Activated T-helper 1 cell treated with anti-CD3 and anti-CD28 coated beads, Interleukin-12 subunit alpha, Interleukin-12 subunit beta, Interleukin-2, Interleukin-4 antibody, amounts not matched to agents 30 ng/mL and 10 ng/mL and 1 ng/mL, durations not matched to agents 14 hours and 24 hours and 36 hours (primary cell): ENCODE measurements at places on chromosomes 4 and X. TPM values are rescaled to one million over a fixed set of nuclear protein-coding genes. Genes with fewer than 3 reads are reported as not detected.

DNA sequence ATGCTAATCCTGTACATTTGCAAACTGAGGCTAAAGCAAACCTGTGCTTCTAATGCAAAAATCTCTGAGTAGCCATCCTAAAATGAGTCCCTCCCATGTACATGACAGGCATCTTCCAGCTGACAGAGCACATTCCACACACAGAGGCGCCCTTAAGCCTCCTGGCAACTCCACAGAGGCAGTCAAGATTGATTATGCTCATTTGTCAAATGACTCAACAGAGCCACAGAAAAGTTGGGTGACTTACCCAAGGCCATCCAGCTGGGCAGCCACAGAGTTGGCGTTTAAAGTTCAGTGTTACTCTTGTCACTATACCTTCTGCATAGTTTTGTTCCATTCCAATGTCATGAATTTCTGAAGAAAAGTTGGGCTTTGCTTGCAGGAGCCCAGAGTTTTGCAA lies 394.6 kb upstream of the FGF13 start:
- no peak overlapping the region for H3K4me3 ChIP-seq
- H3K4me1 ChIP-seq = no peaks in the 10 kb centered on the region
- no peak overlapping the region for H3K27ac ChIP-seq
- no peaks in the 10 kb centered on the region for H3K27me3 ChIP-seq
- no peak for DNase-seq
- H3K36me3 ChIP-seq = no peaks in the 10 kb centered on the region

- H3K36me3 ChIP-seq = no peaks in the 10 kb centered on the region
- no peak overlapping the region for H3K4me3 ChIP-seq
- H3K4me1 ChIP-seq = no peaks in the 10 kb centered on the region
- no peak for DNase-seq
- no peak overlapping the region for H3K27ac ChIP-seq
These were observed 47.9 kb downstream of the MAD2L1 start for GRCh38 chr4:120018786-120019185.

- no peak for DNase-seq
- no peak overlapping the region for H3K4me3 ChIP-seq
- H3K4me1 ChIP-seq = no peaks in the 10 kb centered on the region
- H3K27ac ChIP-seq = no peak overlapping the region
- no peaks in the 10 kb centered on the region for H3K36me3 ChIP-seq
- no peaks in the 10 kb centered on the region for H3K27me3 ChIP-seq
These were observed 8.8 kb downstream of the ADRA2C start for GRCh38 chr4:3775005-3775404.

The BEX1 gene
- not detected in 2 replicates for total RNA-seq

DNA sequence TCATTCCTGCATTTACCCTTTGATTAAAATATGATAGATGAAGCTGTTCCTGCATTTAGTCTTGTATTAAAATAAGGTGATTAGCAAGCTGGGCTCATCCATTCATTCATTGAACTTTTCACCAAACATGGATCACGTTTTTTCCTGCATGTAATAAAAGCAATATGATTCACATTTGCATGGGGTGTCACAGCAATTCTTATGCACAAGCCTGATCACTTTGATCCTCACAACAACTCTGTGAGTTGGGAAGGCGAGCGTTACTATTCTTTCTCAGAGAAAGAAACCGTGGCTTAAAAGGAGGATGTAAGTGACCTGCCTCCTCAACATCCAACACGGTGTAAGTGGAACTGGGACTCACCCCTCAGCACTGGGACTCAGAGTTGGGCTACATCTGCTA lies 20.0 kb downstream of the CHRNA9 start:
- no peaks in the 10 kb centered on the region for H3K4me1 ChIP-seq
- no peak overlapping the region for H3K27ac ChIP-seq
- no peak for DNase-seq
- H3K27me3 ChIP-seq = peaks cover 1% of the 10 kb centered on the region
- no peak overlapping the region for H3K4me3 ChIP-seq

GRCh38 chrX:39772057-39772832 lies 325.5 kb downstream of the BCOR start:
- DNase-seq = peak; percentile 22
- H3K27ac ChIP-seq = peak overlapping the region; percentile 98
- H3K4me1 ChIP-seq = peaks cover 48% of the 10 kb centered on the region
- no peaks in the 10 kb centered on the region for H3K27me3 ChIP-seq
- peak overlapping the region; percentile 73 for H3K4me3 ChIP-seq
- no peaks in the 10 kb centered on the region for H3K36me3 ChIP-seq

The TEC gene
- total RNA-seq = 1.1 and 1.3 TPM in 2 replicates

DNA sequence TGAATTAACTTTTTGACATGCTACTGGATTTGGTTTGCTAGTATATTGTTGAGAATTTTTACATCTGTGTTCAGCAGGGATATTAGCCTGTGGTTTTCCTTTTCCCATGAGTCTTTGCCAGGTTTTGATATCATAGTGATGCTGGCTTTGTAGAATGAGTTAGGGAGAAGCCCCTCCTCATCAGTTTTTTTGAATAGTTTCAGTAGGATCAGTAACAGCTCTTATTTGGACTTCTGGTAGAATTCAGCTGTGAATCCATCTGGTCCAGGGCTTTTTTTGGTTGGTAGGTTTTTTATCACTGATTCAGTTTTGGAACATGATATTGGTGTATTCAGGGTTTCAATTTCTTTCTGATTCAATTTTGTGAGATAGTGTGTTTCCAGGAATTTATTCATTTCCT lies 790.4 kb upstream of the GRID2 start:
- H3K27me3 ChIP-seq = no peaks in the 10 kb centered on the region
- no peak for DNase-seq
- no peaks in the 10 kb centered on the region for H3K4me1 ChIP-seq
- no peaks in the 10 kb centered on the region for H3K36me3 ChIP-seq

DNA sequence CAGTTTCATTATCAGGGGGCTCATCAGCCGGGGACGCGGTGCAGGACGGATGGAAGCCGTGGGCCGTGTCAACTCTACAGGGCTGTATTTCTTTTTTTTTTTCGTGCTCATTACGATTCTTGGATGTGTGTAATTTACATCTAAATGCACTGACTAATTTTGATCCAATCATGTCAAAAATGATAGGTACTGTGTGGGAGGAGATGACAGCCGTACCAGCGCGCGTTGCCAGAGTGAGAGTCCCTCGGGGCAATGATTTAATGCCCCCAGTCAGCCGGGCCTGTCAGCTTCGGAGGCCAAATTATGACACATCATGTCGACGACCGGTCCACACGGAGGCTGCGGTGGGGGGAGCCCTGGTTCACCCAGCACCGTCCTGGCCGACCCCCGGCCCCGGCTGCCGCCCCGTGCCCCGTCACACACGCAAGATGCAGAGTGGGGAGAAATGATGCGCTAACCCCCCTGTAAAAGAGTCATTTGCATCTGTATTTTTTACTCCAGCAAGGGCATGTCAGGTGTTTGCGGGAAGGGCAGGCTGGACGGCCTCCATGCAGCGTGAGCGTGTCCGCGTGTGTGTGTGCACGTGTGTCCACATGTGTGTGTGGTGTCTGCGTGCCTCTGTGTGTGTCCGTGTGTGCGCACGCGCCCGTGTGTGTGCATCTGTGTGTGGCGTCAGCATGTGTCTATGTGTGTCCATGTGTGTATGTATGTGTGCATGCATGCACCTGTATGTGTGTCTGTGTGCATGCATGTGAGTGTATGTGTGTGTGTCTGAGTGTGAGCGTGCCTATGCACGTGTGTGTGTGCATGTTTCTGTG lies 74.3 kb upstream of the PPP2R3B start:
- DNase-seq = no peak
- H3K36me3 ChIP-seq = no peaks in the 10 kb centered on the region
- H3K4me3 ChIP-seq = no peak overlapping the region
- no peaks in the 10 kb centered on the region for H3K4me1 ChIP-seq
- H3K27me3 ChIP-seq = no peaks in the 10 kb centered on the region
- no peak overlapping the region for H3K27ac ChIP-seq
